ENCODE measurements at places on chromosomes 4 and X. TPM values are rescaled to one million over a fixed set of nuclear protein-coding genes. Genes with fewer than 3 reads are reported as not detected.
A peak's percentile ranks its signal among the peaks of the same experiment; 100 is the strongest.

MID1IP1 gene
- total RNA-seq = 69.6 TPM

DNA sequence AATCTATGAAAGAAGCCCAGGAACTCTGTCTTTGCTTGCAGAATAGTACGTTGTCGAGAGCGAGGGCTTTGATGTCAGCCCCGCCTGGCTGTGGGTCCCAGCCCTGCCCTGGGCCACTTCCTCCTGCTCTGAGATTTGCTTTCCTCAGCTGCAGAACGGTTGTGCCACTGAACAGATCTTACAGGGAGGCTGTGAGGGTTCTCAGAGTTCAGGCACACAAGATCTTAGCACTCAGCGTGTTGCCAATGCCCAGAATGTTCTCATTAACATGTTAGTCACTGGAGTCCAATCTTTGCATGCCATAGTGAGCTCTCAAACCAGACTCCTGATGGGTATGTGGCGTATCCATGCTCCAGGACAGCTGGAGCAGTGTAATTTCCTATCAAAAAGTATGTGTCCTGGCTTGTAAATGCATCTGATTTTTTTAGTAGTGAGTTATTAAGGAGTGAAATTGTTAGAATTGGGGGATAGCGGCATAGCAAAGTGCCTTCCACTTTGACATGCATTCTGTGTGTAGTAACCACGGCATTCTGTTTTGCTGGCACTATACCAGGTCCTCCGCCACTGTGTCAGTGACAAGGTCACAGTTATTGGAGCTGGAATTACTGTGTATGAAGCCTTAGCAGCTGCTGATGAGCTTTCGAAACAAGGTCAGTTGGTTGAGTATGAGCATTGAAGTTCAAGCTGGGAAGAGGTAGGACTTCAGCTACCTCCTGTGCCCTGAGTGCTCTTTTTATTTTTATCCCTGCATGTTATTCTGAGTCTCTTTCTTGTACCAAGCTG lies 31.6 kb downstream of the TKTL1 start:
- no peak overlapping the region for H3K4me3 ChIP-seq
- H3K4me1 ChIP-seq = no peaks in the 10 kb centered on the region
- DNase-seq = no peak
- no peaks in the 10 kb centered on the region for H3K36me3 ChIP-seq

DNA sequence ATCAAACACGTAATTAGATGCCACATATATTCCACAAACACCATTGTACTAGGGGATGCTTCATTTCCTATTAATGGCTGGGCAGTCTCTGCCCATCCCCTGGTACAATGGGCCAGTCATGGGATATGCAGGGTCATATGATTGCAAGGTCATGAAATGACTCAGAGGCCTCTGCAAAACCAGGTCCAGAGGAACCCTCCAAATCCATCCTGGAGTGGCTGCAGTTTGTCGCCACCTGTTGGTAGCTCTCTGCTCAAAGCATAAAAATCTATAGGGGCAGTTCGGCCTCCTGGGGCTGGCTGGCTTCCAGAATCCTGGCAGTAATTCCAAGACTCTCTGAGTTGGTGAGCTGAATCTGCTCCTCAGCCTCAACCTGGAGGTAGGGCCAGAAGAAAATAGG lies 22.9 kb upstream of the PUDP start:
- DNase-seq = no peak
- no peak overlapping the region for H3K27ac ChIP-seq
- no peaks in the 10 kb centered on the region for H3K4me1 ChIP-seq
- H3K27me3 ChIP-seq = no peaks in the 10 kb centered on the region
- no peak overlapping the region for H3K4me3 ChIP-seq

GRCh38 chr4:156971676-156972378 lies at the start of gene PDGFC:
PDGFC (minus strand) TSS chr4:156971799; CDS start chr4:156970903, 896 bp downstream.
- DNase-seq = peak; percentile 91
- no peaks in the 10 kb centered on the region for H3K36me3 ChIP-seq
- peak within 1 kb of the TSS; percentile 90 for H3K27ac ChIP-seq
- no peaks in the 10 kb centered on the region for H3K27me3 ChIP-seq
- H3K4me1 ChIP-seq = peaks cover 28% of the 10 kb centered on the region

DNA sequence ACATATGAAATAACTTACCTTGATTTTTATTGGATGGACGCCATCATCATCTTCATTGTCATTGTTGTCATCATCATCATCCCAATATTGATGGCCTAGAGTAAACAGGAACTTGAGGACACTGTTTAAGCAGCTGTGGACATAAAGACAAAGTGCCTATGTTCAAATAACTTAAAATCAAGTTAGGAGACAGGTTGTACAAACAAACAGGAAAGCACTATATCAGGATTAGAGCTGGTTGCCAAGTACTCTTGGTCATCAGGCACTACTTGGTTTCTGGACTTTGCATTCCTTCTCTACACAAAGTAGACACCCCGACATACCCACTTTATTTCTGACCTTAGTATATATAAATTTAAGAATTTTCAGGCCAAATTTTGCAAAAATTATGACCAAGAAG lies 608.6 kb downstream of the KLHL13 start:
- H3K36me3 ChIP-seq = no peaks in the 10 kb centered on the region
- no peaks in the 10 kb centered on the region for H3K4me1 ChIP-seq
- H3K4me3 ChIP-seq = no peak overlapping the region
- no peak overlapping the region for H3K27ac ChIP-seq
- no peak for DNase-seq
- H3K27me3 ChIP-seq = no peaks in the 10 kb centered on the region

DNA sequence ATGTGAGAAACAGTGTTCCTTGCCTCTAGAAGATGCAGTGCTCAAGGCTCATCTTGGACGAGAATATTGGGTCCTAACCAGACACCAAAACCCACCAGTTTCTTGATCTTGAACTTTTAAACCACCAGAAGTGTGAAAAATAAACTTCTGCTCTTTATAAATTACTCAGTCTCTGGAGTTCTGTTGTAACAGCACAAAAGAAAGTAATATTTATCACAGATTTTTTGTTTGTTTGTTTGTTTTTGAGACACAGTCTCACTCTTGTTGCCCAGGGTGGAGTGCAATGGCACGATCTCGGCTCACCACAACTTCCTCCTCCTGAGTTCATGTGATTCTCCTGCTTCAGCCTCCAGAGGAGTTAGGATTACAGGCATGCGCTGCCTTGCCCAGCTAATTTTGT lies 371.1 kb upstream of the NDST4 start:
- H3K36me3 ChIP-seq = no peaks in the 10 kb centered on the region
- DNase-seq = no peak
- no peaks in the 10 kb centered on the region for H3K4me1 ChIP-seq
- no peak overlapping the region for H3K4me3 ChIP-seq
- H3K27me3 ChIP-seq = no peaks in the 10 kb centered on the region

DNA sequence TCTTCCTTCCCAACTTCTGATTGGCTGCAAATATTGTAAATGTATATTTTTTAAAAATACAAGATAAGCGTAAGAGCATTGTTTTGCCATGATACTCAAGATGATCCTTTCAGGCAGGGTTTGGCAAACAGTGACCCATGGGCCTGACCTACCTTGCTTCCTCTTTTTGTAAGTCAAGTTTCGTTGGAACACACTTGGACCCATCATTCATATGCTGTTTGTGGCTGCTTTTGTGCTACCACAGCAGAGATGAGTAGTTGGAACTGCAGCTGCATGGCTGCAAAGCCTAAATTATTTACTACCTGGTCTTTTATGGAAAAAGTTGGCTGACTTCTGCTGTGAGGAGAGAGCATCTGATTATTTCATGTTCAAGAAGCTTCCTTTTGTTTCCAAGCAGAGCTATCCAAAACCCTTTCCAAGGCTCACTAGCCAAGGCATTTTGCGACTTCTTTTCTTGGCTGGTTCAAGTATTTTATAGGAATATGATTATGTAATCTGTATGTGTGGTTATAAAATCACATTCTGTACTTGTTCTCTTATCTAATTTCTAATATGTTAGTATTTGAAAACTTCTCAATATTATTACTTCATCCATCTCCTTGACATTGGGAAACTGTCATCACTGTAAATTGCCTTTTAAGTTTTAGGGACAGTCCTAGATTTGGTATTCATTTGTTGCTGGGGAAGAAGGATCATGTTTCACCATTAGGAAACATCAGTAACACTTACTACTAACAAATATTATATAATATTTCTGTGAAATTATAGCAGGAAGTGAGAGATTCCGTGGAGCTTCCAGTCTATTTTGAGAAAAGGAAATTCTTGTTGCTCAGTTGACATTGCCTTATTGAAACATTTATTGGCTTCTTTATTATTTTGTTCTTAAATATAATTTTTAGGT lies 109.2 kb downstream of the ARHGAP10 start:
- no peaks in the 10 kb centered on the region for H3K4me1 ChIP-seq
- no peak overlapping the region for H3K4me3 ChIP-seq
- H3K27ac ChIP-seq = peak overlapping the region; percentile 96

GRCh38 chr4:95225849-95226248 lies 322.9 kb downstream of the UNC5C start:
- H3K27ac ChIP-seq = no peak overlapping the region
- H3K4me1 ChIP-seq = no peaks in the 10 kb centered on the region
- no peak for DNase-seq
- no peaks in the 10 kb centered on the region for H3K36me3 ChIP-seq
- no peaks in the 10 kb centered on the region for H3K27me3 ChIP-seq

DNA sequence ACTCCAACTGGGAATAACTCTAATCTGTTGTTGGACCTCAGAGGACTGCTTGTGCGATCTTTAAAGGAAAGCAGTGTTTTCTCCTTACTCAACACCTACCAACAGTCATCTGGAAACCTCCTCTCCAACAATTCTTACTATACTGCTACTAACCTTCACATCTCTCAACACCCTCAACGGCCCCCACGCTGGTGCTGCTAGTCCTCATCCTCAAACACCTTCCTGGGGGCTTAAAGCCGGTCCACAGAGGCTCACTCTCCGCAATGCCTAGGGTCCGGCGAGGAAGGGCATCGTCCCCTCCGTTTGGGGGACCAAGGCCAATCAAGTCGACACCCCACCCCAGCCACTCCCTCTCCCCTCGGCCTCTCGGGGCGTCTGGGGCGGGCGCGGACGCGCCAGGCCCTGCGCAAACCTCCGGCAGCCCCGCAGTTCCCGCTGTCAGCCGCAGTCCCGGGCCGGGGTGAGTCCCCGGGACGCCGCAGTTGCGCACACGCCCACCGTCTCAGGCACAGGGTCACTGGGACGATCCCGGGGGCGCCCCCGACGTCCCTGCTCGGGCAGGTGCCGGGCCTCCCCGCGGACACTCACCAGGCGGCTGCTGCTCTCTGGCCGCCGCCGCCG lies 418 bp downstream of the TAB3 start:
- no peaks in the 10 kb centered on the region for H3K27me3 ChIP-seq
- peak; percentile 65 for DNase-seq
- peak overlapping the region; percentile 86 for H3K27ac ChIP-seq
- no peaks in the 10 kb centered on the region for H3K36me3 ChIP-seq

DNA sequence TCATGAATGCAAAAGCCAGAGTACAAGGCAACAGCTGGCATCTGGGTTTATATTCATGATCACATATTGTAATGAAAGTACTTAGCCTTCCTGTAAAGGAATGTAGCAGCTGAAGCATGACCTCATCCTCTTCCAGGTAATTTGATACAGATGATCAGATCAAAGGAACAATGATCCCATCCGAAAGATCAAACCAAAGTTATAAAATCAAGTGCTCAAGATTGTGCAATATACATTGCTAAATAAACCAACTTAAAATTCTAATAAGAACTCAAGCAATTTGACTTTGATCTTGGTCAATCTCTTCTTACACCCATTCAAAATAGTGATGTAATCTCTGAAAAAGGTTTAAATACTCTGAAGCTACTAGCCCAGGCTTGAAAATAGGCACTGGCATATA lies 113.1 kb upstream of the INPP4B start:
- H3K36me3 ChIP-seq = no peaks in the 10 kb centered on the region
- H3K27me3 ChIP-seq = no peaks in the 10 kb centered on the region
- no peak overlapping the region for H3K4me3 ChIP-seq
- H3K27ac ChIP-seq = no peak overlapping the region
- peaks cover 32% of the 10 kb centered on the region for H3K4me1 ChIP-seq
- DNase-seq = no peak

- H3K27ac ChIP-seq = no peak overlapping the region
- no peaks in the 10 kb centered on the region for H3K4me1 ChIP-seq
- no peaks in the 10 kb centered on the region for H3K36me3 ChIP-seq
- no peak overlapping the region for H3K4me3 ChIP-seq
Measured at GRCh38 chr4:36640876-36641275, 359.5 kb downstream of the DTHD1 start.

- no peaks in the 10 kb centered on the region for H3K4me1 ChIP-seq
- no peak overlapping the region for H3K27ac ChIP-seq
- H3K4me3 ChIP-seq = no peak overlapping the region
- no peaks in the 10 kb centered on the region for H3K27me3 ChIP-seq
- H3K36me3 ChIP-seq = no peaks in the 10 kb centered on the region
Measured at GRCh38 chr4:16636912-16637630, 261.4 kb downstream of the LDB2 start.

- H3K4me1 ChIP-seq = no peaks in the 10 kb centered on the region
- no peak for DNase-seq
- H3K4me3 ChIP-seq = no peak overlapping the region
- H3K27me3 ChIP-seq = no peaks in the 10 kb centered on the region
Measured at GRCh38 chr4:61579786-61580185, 379.7 kb downstream of the ADGRL3 start.

DNA sequence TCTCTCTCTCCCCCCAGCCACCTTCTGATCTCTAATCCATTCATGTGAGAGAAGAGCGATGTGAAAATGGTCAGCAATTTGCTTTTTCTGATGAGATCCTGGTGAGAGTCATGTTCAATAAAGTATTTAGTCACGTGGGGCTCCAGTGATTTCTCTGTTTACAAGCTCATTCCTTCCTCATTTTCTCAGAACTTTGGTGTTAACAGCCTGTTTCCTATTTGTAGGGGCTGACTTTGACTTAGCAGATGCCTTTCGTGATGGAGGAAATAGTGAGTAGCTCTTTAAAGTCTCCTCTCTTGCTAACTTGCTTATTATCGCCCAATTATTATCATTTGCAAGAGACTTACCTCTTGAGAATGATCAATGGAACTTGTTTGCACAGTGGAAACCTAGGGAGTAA lies 72.6 kb upstream of the CD99 start:
- H3K36me3 ChIP-seq = no peaks in the 10 kb centered on the region
- no peak overlapping the region for H3K27ac ChIP-seq
- no peak overlapping the region for H3K4me3 ChIP-seq

Data from sigmoid colon (tissue), 7 donors.